ENCODE measurements at places on chromosomes 7 and 10.

DNA sequence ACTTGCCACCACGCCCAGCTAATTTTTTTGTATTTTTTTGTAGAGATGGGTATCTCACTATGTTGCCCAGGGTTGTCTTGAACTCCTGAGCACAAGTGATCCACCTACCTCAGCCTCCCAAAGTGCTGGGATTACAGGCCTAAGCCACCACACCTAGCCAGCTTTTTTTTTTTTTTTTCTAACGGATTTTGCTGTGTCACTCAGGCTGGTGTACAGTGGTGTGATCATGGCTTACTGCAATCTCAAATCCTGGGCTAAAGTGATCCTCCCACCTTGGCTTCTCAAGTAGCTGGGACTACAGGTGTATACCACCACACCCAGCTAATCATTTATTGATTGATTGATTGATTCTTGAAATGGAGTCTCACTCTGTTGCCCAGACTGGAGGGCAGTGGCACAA is 106.0 kb upstream of the TRIM24 start:
- DNase-seq, result no peak

- DNase-seq, result no peak
These were observed 173.4 kb upstream of the KLF14 start for GRCh38 chr7:130907439-130907838.

- DNase-seq, result no peak
These were observed 9.2 kb downstream of the LHPP start for GRCh38 chr10:124470544-124471434.

GRCh38 chr7:138276891-138277290 is 183.2 kb upstream of the TRIM24 start:
- no peak for DNase-seq

DNA sequence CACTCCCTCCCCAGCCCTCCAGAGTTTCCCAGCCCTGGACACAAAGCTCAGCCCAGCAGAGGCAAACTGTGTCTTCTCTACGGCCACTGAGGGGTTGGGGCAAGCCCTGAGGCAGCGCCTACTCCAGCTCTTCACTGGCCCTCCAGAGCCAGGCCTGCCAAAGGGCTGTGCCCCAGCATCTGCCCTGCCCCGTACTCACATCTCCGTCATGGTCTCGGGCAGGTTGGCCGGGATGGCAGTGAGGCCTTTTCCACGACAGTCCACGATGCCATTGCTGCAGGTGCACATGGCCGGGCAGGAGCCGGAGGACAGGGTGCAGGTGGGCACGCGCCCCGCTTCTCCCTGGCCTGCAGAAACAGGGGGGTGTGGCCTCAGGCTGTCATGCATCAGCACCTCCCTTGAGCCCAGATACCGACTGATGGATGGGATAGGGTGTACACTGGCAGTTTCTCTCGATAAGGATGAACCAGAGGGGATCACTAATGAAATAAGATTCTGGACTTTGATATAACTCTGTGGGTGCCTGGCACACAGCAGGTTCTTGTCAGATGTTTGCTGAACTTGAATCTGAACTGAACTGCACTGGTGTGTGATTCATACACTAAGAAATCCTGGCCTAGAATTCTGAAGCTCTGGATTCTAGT is 125.2 kb downstream of the SLIT1 start:
- no peak for DNase-seq

DNA sequence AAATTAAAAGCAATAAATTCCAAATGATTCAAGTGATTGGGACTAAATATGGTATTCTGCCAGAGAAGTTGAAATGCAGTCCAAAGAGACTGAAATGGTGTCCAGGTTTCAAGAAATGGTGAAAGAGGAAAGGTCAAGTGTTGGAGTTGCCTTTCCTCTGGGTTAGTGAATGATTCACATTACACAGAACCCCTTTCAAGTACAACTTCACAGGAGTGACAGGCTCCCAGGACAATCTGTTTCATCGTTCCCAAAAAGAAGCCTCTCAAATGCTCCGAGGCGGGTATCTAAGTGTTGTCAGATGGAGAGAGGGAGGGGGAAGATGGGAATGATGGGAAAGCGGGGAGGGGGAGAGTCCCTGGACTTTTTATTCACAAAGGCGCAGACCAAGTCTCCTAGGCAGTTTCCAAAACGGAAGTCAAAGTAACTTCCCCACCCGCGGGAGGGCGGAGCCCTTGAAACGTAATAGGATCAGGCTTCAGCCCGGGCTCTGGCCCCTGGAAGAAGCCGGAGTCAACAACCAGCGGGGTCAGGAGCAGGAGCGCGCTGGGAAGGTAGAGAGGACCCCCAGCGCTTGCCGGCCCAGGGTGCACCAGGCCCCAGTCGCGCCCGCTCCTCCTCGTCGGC is 754 bp downstream of the SLC25A13 start:
- DNase-seq, result no peak

- no peak for DNase-seq
These were observed 24.5 kb upstream of the FAM133B start for GRCh38 chr7:92614660-92615174.

- DNase-seq, result no peak
These were observed 8.9 kb downstream of the CFAP46 start for GRCh38 chr10:132933308-132934042.

- DNase-seq, result no peak
These were observed 299.4 kb downstream of the DNAJB9 start for GRCh38 chr7:108869070-108869469.

GRCh38 chr7:151844071-151844824 is 32.7 kb downstream of the PRKAG2 start:
- peak; percentile 27 for DNase-seq

GRCh38 chr10:91551856-91552255 is 81.0 kb downstream of the PPP1R3C start:
- peak; percentile 47 for DNase-seq

DNA sequence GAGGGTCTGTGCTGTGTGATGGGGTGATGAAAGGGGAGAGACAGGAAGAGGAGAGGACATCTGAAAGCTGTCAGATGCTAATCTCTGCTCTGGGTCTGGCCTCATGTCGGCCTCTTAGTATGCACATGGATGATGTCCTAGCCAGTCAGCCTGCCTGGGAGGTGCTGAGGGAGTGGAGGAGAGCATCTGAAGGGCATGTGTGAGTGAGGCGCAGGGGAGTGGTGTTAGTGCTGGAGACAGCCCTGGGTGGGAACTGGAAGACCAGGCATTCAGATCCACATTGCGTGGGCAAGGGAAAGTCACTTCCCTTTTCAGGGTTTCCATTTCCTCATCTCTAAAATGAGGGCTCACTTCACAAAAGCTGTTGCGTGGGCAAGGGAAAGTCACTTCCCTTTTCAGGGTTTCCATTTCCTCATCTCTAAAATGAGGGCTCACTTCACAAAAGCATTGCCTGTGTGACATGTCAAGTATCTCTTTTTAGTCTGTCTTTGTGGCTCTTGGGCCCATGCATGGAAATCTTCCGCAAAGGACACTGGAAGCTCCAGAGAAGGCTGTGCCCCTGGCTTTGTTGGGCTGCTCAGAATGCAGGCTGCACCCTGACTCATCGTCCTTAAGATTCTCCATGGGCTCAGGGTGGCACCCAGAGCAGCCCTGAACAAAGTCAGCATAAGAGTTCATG is 10.0 kb downstream of the SFTPD start:
- no peak for DNase-seq

DNA sequence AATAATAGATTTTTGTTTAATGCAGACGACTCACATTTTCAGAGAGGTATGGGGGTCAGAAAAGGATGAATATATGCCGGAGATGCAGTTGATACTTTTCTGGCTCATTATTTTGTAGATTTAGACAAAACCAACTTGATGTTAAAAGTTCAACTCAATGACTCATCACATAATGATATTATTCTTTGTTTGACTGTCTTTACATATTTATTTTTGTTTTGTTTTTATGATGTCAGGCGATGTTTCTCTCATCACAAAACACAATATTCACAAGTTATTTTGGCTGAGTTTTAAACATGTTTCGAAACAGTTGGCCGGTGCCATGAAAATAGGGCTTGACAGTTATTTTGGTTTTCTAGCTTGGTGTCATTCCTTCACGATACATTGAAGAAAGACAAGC is 1.3 kb downstream of the GJD4 start:
- DNase-seq, result peak; percentile 8

DNA sequence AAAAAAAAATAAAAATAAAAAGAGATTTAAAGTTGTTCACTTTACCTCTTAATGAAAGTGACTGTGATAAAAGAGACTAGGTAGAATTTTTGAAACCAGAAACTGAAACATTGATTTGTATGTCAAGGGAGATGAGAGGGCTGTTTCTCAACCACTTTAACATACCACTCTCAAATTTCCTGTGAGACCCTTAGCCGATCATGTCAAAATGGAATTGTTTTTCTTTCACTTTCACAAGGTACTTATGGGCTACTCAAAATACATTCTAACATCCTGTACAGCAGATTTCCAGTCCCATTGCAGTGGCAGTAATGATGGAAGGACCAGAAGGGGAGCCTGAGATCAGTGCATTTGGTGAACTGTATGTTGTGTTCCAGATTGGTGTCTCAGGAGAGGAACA is 261.2 kb downstream of the PPP1R3A start:
- no peak for DNase-seq

GRCh38 chr10:5566614-5567013 is 41.9 kb downstream of the CALML3 start:
- DNase-seq, result no peak

DNA sequence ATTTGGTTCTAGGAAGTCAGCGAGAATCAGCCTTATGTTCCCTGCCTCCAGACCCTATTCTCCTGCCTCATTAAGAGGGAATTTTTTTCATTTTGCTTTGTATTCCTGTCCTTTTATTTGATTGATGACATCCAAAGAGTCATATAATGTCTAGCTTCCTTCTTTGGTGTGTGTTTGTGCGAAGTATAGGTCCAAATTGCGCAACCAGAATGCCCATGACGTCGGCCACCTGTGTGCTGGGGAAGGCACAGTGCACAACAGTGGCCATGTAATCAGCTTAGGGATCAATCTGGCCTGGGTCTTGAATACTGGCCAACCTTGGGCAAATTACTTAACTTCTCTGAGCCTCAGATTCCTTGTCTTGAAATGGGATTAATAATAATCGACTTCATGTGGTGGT is 206.2 kb downstream of the VTI1A start:
- no peak for DNase-seq

Data from non-pigmented ciliary epithelial cell (primary cell).